Fibroblast of upper back skin (primary cell): ENCODE measurements at places on chromosomes 7 and 10.

DNA sequence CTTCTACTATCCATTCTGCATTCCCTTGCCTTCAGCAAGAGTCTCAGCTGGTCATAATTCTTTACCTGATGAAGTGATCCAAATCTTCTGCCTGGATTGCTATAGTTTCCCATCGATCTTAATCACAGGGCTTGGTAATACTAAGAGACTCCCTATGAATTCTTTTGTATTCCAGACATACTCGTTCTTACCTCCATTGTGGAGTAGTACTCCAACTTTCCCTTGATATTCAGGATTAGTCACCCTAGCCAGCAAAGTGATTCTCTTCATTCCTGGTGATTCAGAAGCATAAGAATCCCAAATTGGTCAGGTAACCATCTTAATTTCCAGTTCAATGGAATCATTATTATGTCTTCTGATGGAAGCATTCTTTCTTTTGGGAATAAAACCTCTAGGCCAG is 96.7 kb downstream of the TWIST1 start:
- peak; percentile 86 for DNase-seq

GRCh38 chr7:132417103-132417906 is 159.0 kb downstream of the PLXNA4 start:
- no peak for DNase-seq

DNA sequence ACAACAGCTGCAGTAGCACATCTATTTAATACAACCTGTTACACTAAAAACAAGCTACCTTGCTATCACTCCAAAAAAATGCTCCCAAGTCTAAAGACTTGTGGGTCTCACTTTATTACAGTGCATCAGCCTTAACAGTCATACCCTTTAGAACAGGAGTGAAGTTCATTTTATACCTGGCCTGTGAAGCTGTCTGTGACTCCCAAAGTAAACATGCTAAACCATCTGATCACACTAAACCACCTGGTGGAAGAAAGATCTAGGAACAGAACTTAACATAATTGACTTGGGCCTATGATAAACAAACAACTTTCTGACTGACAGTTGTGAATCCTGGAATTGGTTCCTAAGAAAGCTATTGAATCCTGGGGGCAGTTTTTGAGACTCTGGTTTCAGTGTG is 80.9 kb upstream of the ATP6V0A4 start:
- DNase-seq: no peak

DNA sequence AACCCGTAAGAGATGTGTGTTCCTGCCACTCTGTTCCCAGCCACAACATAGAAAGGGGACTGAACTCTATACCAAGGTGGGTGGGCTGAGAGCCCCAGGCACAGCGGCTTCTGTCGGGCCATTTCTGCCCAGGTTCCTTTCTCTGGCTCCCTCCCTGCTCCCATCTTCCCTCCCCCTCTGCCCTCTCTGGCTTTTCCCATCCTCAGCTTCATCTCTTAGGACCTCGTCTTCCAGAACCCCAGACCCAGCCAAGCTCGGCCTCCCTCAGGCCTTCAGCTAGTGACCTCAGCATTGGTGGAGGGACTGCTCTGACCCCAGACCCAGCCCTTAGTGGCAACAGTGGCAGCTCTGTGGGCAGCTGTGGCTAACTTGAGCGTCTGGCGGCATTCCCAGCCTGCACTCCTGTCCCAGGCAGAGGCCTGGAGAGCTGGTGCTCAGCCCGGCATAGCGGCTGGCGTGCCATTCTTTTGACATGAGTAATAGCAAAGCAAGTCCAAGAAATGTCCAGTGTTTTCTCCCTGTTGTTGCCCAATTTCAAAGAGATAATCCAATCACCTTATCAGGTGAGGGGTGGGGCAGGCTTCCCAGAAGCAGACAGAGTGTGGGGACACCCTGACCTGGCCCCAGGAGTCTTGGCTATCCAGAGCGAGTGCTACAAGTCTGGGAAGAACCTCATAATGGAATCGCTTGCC is 15.9 kb downstream of the PTPRE start:
- peak; percentile 11 for DNase-seq
